Neural crest cell (in vitro differentiated cells): ENCODE measurements at places on chromosomes 3 and 15. TPM values are rescaled to one million over a fixed set of nuclear protein-coding genes. Genes with fewer than 3 reads are reported as not detected.
A peak's percentile ranks its signal among the peaks of the same experiment; 100 is the strongest.

DNA sequence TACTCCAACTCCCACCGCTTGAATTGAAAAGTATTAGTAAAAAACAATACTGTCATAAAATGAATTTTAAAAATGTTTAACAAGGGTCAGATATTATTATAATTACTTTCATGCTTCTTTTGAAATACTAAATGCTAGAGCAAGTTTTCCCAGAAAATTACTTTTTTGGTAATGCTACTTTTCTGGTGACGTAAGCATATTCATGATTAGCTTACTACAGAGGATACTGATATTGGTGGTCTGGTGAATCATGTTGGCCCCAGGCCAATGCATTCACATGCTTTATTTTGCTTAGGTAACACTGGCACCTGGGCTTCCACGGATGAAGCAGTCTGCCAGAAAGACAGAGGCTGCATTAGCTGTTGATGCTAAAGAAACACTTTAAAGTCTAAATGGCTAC lies 12.4 kb downstream of the SPATA16 start:
- no peaks in the 10 kb centered on the region for H3K27me3 ChIP-seq
- H3K4me3 ChIP-seq, result no peak overlapping the region
- no peaks in the 10 kb centered on the region for H3K4me1 ChIP-seq
- no peaks in the 10 kb centered on the region for H3K36me3 ChIP-seq

DNA sequence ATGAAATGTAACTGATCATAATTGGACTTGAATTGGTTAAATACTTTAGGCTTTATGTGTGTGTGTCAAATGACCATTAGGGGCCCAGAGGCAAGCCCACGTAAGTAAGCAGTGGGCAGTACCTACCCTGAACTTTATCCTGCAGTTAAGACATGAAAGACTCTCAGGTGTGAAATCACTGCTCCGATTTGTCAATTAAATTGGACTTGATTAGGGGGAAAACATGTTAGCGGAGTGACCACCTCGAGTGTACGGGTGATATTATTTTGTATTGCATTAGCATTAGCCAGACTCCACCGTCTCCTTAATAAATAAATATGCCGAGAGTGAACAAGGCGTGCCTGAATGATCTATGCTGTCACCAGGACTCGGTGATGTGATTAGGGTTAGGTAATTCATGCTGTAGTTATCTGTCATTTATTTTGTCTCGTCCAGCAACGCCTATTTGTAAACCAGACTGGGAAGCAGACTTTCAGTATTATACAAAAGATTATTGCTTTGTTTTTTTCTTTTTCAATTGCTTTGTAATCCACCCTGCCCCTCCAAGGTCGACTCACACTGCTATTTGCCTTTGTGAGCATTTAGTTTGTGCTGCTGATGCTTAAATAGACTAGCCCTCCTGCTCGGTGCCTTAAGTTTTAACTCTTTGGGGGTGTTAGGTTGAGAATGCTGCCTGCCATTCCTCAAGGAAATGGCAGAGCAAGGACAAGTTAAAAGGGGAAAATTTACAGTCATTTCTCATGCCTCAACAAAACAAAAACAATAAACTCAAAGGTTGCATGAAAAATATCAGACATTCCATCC lies 1.8 kb downstream of the RBMS3 start:
- no peak for DNase-seq
- peak overlapping the region; percentile 93 for H3K27ac ChIP-seq
- H3K27me3 ChIP-seq, result no peaks in the 10 kb centered on the region
- no peaks in the 10 kb centered on the region for H3K36me3 ChIP-seq

XYLB gene
- total RNA-seq, result 10.1 and 12.0 TPM in 2 replicates

SLC12A1 gene
- total RNA-seq, result 0.16 and 0.20 TPM in 2 replicates

PRR20G gene
- not detected in 2 replicates for total RNA-seq

TERC gene
- total RNA-seq, result 16.2 and 19.5 TPM in 2 replicates

KIF15 gene
- total RNA-seq, result 49.0 and 51.3 TPM in 2 replicates

GRCh38 chr3:129727707-129728106 lies 121.2 kb upstream of the PLXND1 start:
- H3K4me3 ChIP-seq, result no peak overlapping the region
- DNase-seq, result no peak
- no peaks in the 10 kb centered on the region for H3K27me3 ChIP-seq

LEKR1 gene
- 1.1 and 1.8 TPM in 2 replicates for total RNA-seq

DNA sequence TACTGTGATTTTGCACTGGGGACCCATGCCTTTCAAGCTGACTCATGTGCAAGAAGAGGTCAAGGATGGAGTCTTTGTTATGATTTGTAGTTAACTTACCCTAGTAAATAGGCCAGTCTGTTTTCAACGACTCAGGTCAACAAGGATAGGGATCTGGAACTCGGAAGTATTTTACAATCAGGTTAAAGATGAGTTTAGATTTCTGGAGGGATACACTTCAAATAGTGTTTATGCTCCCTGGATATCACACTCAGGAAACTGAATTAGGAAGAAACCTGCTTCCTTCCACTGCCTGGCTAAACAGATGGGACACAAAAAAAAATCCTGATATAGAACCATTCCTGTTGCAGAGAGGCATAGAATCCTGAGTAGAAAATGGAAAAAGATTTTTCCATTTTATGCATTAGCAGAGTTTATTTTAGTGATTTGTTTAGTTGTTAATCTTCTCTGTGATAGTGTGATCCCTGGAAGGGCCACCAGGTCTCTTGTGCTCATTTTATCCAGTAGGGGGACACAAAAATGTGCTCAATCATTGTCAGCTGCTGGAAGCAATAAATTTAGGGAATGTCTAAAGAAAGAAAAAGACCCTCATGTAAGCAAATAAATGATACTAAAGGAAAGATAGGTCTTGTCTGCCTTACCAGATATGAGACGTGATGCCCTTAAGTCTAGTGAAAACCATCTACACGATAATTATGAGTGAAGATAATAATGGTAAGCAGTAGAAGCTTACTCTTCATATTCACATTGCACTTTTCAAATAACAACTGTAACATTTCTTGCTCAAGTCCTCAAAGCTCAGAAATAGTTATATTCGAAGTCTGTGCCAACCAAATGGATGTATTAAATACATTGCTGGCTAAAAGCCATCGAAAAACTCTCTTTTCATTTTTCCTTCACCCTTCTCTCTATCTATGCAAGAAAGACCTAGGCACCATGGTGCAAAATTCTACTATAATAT lies 452.1 kb upstream of the KCNMB2 start:
- peak overlapping the region; percentile 70 for H3K4me3 ChIP-seq
- DNase-seq, result no peak
- H3K4me1 ChIP-seq, result peaks cover 58% of the 10 kb centered on the region
- peak overlapping the region; percentile 96 for H3K27ac ChIP-seq
- no peaks in the 10 kb centered on the region for H3K27me3 ChIP-seq

ZNF35 gene
- 23.0 and 24.5 TPM in 2 replicates for total RNA-seq

SLC15A2 gene
- total RNA-seq, result 1.2 and 1.4 TPM in 2 replicates

- H3K27ac ChIP-seq, result no peak overlapping the region
- no peaks in the 10 kb centered on the region for H3K27me3 ChIP-seq
- H3K4me3 ChIP-seq, result no peak overlapping the region
- no peak for DNase-seq
- H3K36me3 ChIP-seq, result no peaks in the 10 kb centered on the region
Measured at GRCh38 chr3:140447136-140447535, 230.7 kb upstream of the TRIM42 start.

MAP6D1 gene
- total RNA-seq, result 4.7 and 4.9 TPM in 2 replicates

- H3K36me3 ChIP-seq, result peaks cover 22% of the 10 kb centered on the region
- no peaks in the 10 kb centered on the region for H3K27me3 ChIP-seq
- H3K4me3 ChIP-seq, result no peak overlapping the region
Measured at GRCh38 chr15:95693917-95694316, 636.6 kb upstream of the NR2F2 start.

CLDN1 gene
- 0.14 and 0.39 TPM in 2 replicates for total RNA-seq

GRCh38 chr3:100437721-100438622 lies 36.6 kb downstream of the LNP1 start:
- no peak for DNase-seq
- no peak overlapping the region for H3K4me3 ChIP-seq
- peaks cover 22% of the 10 kb centered on the region for H3K36me3 ChIP-seq
- no peak overlapping the region for H3K27ac ChIP-seq
- H3K27me3 ChIP-seq, result no peaks in the 10 kb centered on the region
